ENCODE measurements at places on chromosomes 7 and 10.

GRCh38 chr7:99392659-99393354 lies 15.6 kb downstream of the PDAP1 start:
- peak; percentile 86 for DNase-seq

GRCh38 chr10:97466755-97467154 lies 20.8 kb downstream of the ZDHHC16 start:
- no peak for DNase-seq

DNA sequence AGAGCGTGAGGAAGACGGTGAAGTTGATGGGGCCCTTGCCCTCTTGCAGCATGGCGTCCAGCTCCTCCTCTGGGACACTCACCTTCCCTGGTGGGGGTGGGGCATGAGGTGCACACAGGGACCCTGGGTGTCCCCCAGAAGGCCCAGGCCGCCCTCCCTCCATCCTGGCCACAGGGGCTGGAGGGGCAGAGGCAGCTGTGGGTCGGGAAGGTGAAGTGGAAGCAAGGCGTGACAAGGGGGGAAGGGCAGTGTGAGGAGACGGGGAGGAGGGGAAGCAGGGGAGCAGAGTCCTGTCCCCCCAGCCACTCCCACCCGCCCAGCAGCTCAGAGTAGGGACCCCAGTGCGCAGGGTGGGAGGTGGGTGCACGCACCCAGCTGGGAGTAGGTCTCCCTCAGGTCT lies 791 bp downstream of the MYL7 start:
- no peak for DNase-seq

GRCh38 chr10:21849607-21850006 lies 153.9 kb downstream of the DNAJC1 start:
- DNase-seq, result no peak

- no peak for DNase-seq
These were observed 35.8 kb downstream of the VSTM4 start for GRCh38 chr10:49079499-49079898.

DNA sequence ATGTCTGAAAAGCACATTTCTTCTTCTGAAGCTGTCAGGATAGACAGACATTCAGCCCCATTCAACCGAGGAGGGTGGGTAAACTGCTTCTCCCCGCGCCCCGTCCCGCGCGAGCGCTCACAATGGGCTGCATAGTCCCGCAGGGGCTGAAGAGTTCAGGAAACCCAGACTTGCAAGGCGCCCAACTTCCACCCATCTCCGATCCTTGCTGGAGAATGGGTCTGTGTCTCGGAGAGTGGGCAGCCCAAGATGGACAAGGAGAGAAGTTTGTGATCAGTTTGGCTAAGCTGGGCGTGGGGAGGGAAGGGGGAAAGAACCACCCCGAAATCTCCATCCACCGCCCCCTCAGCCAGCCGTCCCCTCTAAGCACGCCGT lies 686 bp downstream of the AASS start:
- DNase-seq, result no peak

- no peak for DNase-seq
These were observed 179.7 kb downstream of the HGF start for GRCh38 chr7:81590131-81590530.

- no peak for DNase-seq
These were observed 1128.4 kb downstream of the SORCS3 start for GRCh38 chr10:105769248-105770184.

- no peak for DNase-seq
These were observed 51.7 kb upstream of the PPIF start for GRCh38 chr10:79295563-79295962.

DNA sequence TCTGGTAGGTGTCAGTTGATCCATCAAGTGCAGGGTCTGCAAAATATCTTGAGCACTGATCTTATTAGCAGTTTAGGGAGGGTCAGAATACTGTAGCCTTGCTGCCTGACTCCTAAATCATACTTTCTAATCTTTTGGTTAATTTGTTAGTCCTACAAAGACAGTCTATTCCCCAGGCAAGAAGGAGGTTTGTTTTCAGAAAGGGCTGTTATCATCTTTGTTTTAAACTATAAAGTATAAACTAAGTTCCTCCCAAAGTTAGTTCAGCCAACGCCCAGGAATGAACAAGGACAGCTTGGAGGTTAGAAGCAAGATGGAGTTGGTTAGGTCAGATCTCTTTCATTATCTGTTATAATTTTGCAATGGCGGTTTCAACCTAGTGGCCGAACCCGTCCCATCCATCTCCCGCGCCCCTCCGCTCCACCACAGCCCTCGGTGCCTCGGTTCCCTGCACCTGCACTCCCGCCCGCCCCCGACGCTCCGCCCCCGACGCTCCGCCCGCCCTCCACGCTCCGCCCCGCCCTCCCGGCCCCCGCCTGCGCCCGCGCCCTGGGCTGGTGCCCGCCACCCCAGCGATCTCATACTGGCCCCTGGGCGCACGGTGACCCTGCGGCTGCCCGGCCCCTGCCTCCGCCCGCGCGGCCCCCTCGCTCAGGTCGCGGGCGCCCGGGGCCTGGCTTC lies at the start of gene ADCK2:
Gene ADCK2, plus strand, starts transcription at position 564 of the 681 bp plus-strand sequence. CDS start 386 bp downstream, outside the sequence.
- no peak for DNase-seq

DNA sequence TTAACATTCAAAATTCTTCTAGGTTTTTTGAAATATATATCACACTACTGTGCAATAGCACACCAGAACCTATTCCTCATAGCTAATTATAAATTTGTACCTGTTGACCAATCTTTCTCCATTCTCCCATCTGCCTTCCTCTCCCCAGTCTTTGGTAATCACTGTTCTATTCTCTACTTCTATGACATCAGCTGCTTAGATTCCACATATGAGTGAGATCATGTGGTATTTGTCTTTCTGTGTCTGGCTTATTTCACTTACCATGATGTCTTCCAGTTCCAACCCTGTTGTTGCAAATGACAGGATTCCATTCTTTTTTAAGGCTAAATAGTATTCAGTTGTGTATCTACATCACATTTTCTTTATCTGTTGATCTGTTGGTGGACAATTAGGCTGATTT lies 54.4 kb upstream of the CCDC6 start:
- no peak for DNase-seq

DNA sequence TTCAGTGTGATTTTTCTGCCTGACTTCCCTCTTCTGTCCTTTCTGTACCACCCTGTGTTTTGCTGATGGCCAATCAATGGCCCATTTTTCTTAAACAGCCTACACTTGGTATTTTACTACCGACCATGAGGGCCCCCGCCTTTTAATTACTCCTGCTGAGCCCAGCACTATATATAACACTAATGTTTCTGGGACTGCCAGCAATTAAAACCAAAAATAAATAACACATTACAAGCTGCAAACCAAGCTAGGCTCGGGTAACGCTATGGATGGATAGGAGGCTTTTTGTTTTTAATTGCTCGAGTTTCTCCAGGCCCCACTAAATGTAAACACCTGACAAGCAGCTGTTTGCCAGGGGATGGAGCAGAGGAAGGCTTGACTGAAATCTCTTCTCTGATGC lies 915.4 kb upstream of the AUTS2 start:
- no peak for DNase-seq

GRCh38 chr7:43058271-43059066 lies 54.0 kb upstream of the HECW1 start:
- no peak for DNase-seq

DNA sequence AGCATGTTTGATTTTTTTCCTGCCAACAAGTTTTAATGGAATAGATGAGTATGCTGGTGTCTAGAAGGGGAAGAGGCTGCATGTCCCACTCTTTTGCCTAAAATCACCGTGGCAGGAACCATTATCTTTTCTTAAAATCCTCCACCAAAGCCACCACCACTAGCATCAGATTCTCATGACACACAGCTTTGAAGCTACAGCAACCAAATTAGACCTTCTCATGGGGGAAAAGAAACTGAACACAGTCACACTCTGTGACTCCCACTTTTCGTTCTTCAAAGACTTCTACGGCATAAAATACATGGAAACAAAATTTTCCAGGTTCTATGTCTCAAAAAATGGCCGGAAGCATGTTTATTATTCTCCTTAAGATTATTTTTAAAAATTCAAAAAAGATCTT lies 81.8 kb downstream of the SGMS1 start:
- no peak for DNase-seq

DNA sequence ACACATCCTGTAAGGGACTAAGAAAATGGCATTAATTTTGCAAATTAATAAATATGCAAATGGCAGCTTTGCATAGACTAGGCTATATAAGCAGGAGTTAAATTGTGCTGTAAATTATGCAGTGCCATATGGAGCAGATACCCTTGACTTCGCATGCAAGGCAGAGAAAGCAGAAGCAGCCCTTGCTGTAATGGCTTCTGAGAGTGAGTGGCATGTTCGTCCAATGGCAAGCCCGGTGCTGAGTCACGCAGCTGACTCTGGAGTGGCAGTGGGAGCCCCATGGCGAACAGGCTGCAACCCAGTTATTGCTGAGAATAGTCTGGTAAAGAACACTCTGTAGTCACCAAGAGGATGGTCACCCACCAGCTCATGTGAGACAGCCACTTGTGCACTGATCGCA lies 1186.5 kb downstream of the TYW1 start:
- no peak for DNase-seq

DNA sequence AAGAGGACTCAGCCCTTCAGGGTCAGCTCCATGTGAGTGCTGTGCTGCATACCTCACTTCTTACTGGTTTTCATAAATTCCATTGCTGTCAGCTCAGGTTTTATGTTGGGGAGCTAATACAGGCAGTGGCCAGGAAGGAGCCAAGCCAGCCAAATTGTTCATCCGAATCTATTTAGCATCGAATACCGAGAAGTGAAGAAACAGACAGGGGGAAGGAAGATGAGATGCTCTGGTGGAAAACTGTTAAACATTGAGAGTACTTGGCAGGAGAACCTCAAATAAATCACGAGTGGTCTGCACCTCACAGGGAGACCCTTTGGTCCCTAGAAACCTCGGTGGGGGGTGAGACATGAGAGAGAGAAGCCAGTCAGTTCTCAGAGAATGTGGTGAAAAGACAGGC lies 196.0 kb upstream of the TMEM72 start:
- DNase-seq, result no peak

DNA sequence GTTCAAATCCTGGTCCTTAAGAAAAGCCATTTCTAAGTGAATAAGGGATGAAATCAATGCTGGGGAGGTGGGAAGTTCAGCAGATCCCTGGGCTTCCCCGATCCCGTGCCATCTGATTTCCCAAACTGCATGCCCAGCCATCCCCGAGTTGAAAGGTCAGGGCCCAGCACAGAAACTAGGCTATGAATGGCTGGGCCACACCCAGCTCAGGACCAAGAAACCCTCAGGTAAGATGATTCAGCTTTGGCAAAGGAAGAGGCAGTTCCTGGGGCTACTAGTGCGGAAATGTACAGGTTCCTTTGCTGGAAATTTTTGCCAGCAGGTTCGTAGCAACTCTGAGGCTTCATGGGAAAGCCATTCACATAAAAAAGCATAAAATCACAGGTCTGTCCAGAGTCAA lies 182.7 kb downstream of the FAM107B start:
- no peak for DNase-seq

GRCh38 chr10:119933179-119933578 lies 40.6 kb downstream of the SEC23IP start:
- DNase-seq, result no peak

DNA sequence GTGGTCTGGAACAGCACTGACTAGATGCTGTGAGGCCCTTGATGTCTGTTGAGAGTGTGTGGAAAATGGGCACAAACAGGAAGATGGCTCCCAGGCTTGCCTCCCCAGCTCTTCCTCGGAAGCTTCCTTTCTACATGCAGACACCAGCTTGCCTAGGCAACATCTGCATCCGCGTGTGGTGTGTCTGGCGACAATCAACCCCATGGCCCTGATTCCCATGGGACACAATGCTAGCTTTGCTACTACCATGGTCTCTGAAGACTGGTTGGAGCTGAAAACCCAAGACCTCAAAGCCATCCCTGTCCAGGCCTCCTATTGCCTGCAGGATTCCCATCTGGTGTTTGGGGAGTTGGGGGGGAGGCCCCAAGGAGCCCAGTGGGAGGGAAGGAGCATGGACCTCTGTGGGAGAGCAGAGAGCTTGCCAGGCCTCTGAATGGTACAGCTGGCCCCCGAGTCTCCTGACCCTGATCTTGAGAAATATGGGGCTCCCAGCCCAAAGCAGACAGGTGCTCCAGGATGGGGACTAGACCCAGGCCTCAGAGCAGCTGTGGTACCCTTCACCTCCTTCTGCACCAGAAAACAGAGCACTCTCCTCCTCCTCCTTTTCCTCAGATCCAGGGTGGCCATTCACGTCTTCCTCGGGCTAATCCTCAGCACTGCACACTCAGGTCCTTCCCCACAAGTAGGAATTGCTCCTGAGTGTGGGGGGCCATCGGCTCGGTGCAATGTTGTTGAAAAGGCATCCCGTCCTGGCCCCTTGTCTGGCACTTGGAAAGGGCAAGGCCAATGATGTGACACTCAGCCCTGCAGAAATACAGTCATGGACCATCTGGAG lies 57.6 kb downstream of the ARHGAP22 start:
- DNase-seq, result peak; percentile 42

GRCh38 chr7:129210256-129210988 lies 14.4 kb upstream of the AHCYL2 start:
- peak; percentile 82 for DNase-seq

- DNase-seq, result no peak
These were observed 192.1 kb downstream of the WDR11 start for GRCh38 chr10:121043124-121043849.

DNA sequence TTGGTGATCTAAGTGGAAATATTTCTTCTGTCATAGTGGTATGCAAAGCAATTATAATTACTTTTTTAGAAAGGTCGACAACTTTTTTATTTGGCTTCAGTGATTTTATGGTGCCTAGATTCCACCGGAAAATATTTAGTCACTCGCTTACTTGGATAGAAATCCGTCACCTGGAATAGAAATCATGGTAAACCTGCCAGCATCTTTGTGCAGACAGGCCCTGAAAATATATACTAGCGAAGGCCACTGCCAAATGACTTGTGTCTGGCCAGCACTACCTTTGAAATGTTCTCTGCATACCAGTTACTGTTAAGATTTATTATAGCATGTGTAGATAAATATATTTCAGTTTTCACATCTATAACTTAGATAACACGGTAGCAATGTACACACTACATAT lies 226.4 kb downstream of the AGMO start:
- DNase-seq, result no peak

DNA sequence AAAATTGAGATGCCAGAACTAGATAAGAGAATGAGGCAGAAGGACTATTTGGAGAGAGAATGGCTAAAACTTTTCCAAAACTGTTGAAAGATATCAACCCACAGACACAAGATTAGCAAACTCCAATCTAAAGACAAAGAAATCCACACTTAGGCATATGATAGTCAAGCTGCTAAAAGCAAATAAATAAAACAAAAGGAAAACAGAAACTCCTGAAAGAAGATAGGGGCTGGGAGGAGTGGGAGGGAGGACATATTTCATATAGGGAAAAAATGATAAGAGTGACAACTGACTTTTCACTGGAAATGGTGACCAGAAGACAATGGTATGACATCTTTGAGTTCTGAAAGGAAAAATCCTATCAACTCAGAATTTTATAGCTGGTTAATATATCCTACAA lies 105.4 kb upstream of the ADO start:
- DNase-seq, result no peak

GRCh38 chr7:115221456-115221855 lies 299.6 kb downstream of the MDFIC start:
- no peak for DNase-seq

DNA sequence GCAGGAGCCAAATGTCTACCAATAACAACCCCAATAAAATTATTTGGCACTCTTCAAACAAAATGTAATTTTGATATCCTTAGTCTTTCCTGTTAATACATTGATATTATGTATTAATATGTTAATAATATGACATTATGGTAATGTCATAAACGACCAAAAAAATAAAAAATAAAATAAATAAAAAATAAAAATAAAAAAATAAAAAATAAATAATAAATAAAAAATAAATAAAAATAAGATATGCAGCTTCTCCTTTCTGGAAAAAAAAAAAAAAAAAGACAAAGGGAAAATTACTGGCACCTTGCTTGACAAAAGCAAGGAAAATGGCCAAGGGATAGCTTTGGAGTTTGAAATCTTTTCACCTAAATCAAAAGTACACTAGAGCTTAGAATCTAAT lies 168.5 kb downstream of the PPP1R17 start:
- no peak for DNase-seq
